ENCODE measurements at places on chromosomes 16 and 17.

DNA sequence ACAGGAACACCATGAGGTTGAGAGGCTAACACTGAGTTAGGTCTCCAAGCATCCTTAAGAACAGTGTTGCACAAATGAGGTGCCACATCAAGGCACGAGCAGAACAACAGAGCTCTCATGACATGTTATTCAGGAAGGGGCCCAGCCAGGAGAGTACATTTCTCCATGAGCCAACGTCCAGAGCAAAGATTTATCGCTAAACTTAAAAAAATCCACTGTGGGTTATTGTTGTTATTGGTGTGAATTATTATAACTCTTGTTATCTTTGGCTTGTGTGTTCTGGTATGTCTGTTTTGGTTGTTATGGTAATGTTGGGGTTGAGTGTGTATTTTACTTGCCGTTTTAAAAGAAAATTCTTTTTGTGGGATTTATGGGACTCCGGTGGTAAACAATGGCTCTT lies 68.9 kb upstream of the MSI2 start:
- DNase-seq: no peak

DNA sequence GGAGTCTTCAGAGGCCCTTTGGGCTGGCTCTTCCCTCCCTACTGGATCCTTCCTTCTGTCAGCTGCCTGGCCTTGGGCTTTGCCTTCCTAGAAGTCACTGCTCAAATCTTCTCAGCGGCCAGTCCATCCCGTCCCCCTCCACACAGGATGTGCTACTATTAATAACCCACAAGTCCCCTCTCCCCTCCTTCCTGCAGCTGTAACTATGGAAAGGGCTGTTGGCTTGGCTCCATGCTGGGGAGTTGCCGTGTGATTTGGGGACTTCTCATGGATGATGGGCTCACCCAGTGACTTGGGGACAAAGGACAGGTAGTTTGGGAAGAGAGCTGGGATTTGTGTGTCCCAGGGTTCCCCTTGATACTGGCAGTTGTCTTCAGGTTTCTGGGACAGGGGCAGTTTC lies 19.4 kb downstream of the TMEM94 start:
- DNase-seq: peak; percentile 23

- DNase-seq: no peak
Observed at GRCh38 chr16:53056392-53056881, 1.6 kb downstream of the CHD9 start.

DNA sequence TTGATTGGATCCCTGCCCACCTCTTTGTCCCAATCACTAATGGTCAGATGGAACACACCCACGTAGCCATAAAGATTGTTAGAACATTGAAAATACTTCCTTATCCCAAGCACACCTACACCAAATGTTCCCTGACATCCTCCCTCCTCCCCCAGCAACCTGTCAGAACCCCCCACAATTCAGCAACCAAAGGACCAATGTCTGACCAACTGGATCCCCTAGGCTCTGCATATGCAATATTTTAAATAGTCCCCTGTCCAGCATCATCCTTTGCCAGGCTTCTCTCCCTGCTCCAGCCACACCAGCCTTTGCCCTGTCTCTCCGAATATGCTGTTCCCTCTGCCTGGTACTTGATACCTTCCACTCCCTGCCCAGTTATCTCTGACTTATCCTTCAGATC lies 54.9 kb upstream of the CES5A start:
- DNase-seq: no peak

GRCh38 chr17:12485361-12485906 lies 180.3 kb upstream of the MYOCD start:
- DNase-seq: no peak

- peak; percentile 73 for DNase-seq
Observed at GRCh38 chr17:45147581-45148182, 593 bp upstream of the HEXIM1 start.

DNA sequence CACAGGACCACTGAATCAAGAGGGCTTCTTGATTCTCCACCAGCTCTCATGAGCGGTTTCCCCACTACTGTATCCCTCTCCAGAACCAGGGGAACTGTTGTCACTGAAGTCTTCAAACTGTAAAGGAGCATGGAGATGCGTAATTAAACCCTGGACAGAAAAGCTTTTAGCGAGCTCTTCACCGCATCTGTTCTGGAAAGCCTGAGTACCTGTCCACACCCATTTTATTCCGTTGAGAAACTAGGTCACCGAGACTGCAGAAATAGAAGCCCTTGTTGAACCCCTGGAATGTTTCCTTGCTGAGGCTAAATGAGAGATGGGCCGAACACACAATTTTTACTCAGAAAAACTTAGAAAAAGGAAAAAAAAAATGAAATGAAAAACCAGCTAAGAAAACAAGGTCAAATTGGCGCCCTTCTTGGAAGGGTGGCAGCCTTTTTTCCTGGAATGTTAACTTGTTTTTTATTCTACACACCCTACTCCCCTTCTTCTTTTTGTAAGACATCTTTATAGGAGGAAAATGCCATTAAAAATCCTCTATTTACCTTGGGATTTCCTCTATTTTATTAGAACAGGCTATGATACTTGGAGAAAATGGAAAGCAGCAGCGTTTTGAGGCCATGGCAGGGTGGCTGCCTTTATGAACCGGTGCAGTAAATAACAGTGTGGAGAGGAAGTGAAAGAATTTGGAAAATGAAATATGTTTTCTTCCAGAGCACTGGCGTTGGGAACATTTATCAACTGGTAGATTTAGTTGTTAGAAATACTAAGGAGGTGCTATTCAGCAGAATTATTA lies 52.6 kb upstream of the CRISPLD2 start:
- no peak for DNase-seq

DNA sequence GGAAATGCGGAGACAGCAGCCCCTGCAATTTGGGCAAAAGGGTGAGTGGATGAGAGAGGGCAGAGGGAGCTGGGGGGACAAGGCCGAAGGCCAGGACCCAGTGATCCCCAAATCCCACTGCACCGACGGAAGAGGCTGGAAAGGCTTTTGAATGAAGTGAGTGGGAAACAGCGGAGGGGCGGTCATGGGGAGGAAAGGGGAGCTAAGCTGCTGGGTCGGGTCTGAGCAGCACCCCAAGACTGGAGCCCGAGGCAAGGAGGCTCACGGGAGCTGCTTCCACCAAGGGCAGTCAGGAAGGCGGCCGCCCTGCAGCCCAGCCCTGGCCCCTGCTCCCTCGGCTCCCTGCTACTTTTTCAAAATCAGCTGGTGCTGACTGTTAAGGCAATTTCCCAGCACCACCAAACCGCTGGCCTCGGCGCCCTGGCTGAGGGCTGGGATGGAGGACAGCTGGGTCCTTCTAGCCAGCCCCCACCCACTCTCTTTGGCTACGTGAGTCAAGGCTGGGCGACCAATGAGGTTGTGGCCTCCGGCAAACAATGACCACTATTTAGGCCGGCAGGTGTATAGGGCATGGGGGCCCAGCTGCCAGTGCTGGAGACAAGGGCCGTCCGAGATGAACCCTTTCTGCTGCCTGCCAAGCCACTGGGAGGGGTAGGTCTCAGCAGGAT lies 507 bp downstream of the SERPINF1 start:
- peak; percentile 12 for DNase-seq

DNA sequence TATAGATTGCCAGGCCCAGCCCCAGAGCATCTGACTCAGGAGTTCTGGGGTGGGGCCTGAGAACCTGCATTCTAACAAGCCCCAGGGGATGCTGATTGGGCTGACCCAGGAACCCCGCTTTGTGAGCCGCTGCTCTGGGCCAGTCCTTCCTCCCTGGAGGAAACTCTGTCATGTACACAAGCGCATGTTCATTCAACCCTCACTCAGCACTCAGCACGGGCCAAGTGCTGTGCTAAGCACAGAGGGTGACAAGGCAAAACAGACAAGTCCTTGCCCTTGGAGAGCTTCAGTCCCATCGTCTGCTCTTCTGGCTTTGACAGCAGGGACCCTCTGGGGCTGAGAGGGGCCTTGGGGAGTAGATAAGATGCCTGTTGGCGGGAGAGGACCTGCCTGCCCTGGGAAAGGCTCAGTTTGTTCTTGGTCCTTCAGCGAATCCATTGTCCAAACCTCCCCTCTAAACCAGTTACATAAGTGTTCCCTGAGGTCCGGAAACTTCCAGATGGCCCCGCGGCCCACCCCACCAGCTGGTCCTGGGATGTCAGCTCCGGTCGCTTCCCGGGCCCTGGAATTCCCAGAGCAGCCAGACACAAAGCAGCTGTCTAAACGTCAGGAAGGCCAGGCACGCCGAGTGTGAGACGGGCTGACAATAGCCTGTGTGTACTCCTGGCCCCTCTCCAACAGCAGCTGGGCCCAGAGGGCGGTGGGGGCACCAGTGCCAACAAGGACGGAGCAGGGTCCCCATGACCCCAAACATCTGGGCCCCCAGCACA lies 88.8 kb downstream of the ZDHHC7 start:
- no peak for DNase-seq

- no peak for DNase-seq
Observed at GRCh38 chr16:60771138-60771537, 1265.1 kb downstream of the CDH8 start.

- DNase-seq: peak; percentile 77
Observed at GRCh38 chr16:47731252-47731651, 270.1 kb downstream of the PHKB start.

DNA sequence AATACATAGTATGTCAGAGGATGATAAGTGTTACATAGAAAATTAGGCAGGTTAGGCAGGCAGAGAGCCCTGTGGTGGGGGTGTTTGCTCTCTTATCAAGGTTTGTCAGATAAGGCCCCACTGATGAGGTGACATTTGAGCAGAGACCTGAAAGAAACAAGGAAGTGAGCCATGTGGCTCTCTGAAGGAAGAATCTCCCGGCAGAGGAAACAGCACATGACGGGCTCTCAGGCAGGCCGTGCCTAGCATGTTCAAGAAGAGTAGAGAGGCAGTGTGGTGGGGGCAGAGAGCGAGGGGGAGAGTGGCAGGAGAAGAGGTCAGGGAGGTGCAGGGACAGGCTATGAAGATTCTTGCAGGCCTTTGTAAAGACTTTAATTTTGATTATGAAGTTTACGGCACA lies 82.0 kb upstream of the ASIC2 start:
- DNase-seq: no peak

GRCh38 chr16:86704516-86704915 lies 126.2 kb downstream of the FOXL1 start:
- DNase-seq: no peak

- no peak for DNase-seq
Observed at GRCh38 chr16:49439676-49440075, 66.1 kb downstream of the C16orf78 start.

- DNase-seq: no peak
Observed at GRCh38 chr17:77177002-77177741, 36.4 kb downstream of the SEC14L1 start.

- no peak for DNase-seq
Observed at GRCh38 chr17:6047966-6048365, 22.2 kb upstream of the WSCD1 start.

DNA sequence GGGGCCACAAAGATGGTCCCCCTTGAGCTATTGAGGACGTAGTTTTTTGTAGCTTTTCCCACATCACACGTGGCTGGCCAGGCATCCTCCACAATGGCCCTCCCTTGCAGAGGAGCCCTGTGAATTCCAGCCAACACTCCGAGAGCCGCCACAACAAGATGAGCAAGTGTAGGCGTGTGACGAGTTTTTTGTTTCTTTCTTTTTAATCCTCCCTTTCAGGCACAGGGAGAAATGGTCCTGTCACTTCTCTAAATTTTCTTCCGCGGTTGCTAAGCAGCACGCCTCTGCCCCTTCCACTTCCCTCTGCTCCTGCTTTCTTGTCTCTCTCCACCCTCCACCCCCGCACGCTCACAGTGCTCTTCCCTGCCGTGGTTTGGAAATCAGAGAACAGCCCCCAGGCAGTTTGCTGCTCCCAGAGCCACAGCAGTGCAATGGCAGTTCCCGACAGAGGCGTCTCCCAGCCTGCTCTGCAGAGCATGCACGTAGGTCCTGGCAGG lies 68.0 kb upstream of the MRTFB start:
- peak; percentile 64 for DNase-seq

DNA sequence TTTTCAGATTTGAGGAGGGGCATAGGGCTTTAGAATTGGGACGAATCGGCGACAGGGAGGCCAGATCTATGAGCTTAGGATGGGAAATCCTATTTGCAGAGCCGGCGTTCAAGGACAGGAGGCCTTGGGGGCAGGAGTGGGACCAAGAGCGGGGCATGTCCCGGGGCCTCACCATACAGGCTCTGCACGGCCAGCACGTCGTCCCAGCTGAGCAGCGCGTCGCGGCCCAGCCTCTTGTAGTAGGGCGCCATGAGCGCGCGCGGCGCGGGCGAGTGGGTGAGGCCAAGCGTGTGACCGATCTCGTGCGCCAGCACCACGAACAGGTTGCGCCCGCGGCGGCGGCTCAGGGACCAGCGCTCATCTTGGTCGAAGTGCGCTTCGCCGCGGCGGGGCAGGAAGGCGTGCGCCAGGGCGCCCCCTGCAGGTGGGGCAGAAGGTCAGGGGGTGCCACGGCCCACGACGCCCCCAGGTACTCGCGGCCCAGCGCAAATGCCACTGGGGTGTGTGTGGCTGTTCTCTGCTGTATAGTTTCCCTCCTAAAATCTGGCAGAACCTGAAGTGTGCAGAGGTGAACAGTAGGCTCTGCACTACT lies 9.3 kb downstream of the C17orf50 start:
- no peak for DNase-seq

- no peak for DNase-seq
Observed at GRCh38 chr16:50396761-50397535, 28.2 kb upstream of the BRD7 start.

DNA sequence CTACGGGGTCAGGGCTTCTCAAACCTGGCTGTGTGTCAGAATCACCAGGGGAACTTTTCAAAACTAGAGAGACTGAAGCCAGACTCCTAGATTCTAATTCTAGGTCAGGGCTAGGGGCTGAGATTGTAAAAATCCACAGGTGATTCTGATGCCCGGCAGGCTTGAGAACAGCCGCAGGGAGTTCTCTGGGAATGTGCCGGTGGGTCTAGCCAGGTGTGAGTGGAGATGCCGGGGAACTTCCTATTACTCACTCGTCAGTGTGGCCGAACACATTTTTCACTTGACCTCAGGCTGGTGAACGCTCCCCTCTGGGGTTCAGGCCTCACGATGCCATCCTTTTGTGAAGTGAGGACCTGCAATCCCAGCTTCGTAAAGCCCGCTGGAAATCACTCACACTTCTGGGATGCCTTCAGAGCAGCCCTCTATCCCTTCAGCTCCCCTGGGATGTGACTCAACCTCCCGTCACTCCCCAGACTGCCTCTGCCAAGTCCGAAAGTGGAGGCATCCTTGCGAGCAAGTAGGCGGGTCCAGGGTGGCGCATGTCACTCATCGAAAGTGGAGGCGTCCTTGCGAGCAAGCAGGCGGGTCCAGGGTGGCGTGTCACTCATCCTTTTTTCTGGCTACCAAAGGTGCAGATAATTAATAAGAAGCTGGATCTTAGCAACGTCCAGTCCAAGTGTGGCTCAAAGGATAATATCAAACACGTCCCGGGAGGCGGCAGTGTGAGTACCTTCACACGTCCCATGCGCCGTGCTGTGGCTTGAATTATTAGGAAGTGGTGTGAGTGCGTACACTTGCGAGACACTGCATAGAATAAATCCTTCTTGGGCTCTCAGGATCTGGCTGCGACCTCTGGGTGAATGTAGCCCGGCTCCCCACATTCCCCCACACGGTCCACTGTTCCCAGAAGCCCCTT lies 10.9 kb downstream of the STH start:
- DNase-seq: no peak

GRCh38 chr17:21089933-21090901 lies 36.5 kb upstream of the DHRS7B start:
- no peak for DNase-seq
